ENCODE measurements at places on chromosomes 12 and 14. TPM values are rescaled to one million over a fixed set of nuclear protein-coding genes. Genes with fewer than 3 reads are reported as not detected.

DNA sequence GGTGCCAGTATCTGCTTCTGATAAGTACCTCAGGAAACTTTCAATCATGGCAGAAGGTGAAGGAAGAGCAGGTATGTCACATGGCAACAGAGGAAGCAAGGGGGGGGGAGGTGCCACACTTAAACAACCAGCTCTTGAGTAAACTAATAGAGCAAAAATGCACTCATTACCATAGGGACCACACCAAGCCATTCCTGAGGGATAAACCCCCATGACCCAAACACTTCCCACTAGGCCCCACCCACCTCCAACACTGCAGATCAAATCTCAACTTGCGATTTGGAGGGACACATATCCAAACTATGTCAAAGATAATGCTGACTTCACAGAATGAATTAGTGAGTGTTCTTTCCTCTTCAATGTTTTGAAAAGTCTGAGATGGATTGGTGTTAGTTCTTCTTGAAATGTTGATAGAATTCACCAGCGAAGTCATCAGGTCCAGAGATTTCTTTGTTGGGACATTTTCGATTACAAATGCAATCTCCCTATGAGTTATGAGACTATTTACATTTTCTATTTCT is 16.6 kb downstream of the TFCP2 start:
- no peaks in the 10 kb centered on the region for H3K4me1 ChIP-seq
- DNase-seq, result no peak
- H3K4me3 ChIP-seq, result no peak overlapping the region
- no peak overlapping the region for H3K27ac ChIP-seq

- peaks cover 4% of the 10 kb centered on the region for H3K36me3 ChIP-seq
- DNase-seq, result no peak
- H3K27me3 ChIP-seq, result no peaks in the 10 kb centered on the region
- no peak overlapping the region for H3K4me3 ChIP-seq
- peak overlapping the region; percentile 11 for H3K27ac ChIP-seq
These were observed 89.2 kb downstream of the SPPL3 start for GRCh38 chr12:120814903-120815429.

- no peak for DNase-seq
- H3K27ac ChIP-seq, result no peak overlapping the region
- H3K4me3 ChIP-seq, result no peak overlapping the region
- H3K36me3 ChIP-seq, result no peaks in the 10 kb centered on the region
- no peaks in the 10 kb centered on the region for H3K27me3 ChIP-seq
- H3K4me1 ChIP-seq, result peaks cover 32% of the 10 kb centered on the region
These were observed 176.0 kb upstream of the DYRK2 start for GRCh38 chr12:67472539-67472938.

GRCh38 chr12:71890475-71890874 is 48.2 kb upstream of the TPH2 start:
- no peak for DNase-seq
- H3K27me3 ChIP-seq, result no peaks in the 10 kb centered on the region
- H3K27ac ChIP-seq, result no peak overlapping the region
- H3K4me3 ChIP-seq, result no peak overlapping the region
- H3K36me3 ChIP-seq, result peaks cover 6% of the 10 kb centered on the region

GRCh38 chr12:51214895-51215294 is 3.0 kb downstream of the POU6F1 start:
- peaks cover 14% of the 10 kb centered on the region for H3K4me1 ChIP-seq
- no peak for DNase-seq
- no peak overlapping the region for H3K4me3 ChIP-seq
- no peaks in the 10 kb centered on the region for H3K36me3 ChIP-seq
- no peak overlapping the region for H3K27ac ChIP-seq
- H3K27me3 ChIP-seq, result no peaks in the 10 kb centered on the region

CPNE6 gene
- polyA plus RNA-seq, result 0.96 TPM

GARIN6 gene
- not detected for polyA plus RNA-seq

SRRM4 gene
- polyA plus RNA-seq, result 0.46 TPM

DNA sequence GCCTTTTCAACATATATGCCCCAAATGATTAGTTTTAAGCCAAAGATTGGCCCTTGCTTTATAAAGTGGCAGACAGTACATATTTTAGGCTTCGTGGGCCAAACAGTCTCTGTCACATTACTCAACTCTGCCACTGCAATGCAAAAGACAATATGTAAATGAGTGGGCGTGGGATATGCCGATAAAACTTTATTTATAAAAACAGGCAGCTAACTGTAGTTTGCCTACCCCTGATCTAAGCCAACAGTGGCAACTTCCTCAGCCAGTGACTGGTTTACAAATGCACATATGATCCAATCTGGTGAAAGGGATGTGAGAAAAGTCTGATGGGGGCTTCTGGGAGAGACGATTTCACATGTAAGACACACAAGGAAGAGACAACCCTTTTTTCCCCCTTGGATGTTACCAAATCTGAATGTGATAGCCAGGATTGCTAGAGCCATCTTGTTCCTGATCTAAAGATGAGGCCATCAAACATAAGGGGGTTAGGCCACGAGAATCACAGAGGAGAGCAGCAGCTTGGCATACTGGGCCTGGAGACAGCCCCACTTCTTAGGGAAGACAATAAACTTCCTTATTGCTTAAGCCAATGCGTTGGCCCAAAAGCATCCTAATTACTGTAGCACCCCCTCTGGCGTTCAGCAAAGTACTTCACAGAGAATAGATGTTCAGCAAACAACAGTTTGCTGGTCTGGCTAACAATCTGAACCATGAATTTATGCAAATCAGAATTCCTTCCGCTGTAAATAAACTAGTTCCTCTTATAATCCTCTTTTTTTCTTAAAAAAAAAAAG is 75.2 kb upstream of the TMCC3 start:
- no peaks in the 10 kb centered on the region for H3K4me1 ChIP-seq
- no peaks in the 10 kb centered on the region for H3K36me3 ChIP-seq
- H3K27me3 ChIP-seq, result no peaks in the 10 kb centered on the region
- no peak overlapping the region for H3K4me3 ChIP-seq

C14orf180 gene
- polyA plus RNA-seq, result 19.7 TPM

- no peak for DNase-seq
- H3K4me3 ChIP-seq, result no peak overlapping the region
- no peaks in the 10 kb centered on the region for H3K36me3 ChIP-seq
- no peak overlapping the region for H3K27ac ChIP-seq
These were observed 52.0 kb upstream of the SYNE2 start for GRCh38 chr14:63800651-63801375.

DNA sequence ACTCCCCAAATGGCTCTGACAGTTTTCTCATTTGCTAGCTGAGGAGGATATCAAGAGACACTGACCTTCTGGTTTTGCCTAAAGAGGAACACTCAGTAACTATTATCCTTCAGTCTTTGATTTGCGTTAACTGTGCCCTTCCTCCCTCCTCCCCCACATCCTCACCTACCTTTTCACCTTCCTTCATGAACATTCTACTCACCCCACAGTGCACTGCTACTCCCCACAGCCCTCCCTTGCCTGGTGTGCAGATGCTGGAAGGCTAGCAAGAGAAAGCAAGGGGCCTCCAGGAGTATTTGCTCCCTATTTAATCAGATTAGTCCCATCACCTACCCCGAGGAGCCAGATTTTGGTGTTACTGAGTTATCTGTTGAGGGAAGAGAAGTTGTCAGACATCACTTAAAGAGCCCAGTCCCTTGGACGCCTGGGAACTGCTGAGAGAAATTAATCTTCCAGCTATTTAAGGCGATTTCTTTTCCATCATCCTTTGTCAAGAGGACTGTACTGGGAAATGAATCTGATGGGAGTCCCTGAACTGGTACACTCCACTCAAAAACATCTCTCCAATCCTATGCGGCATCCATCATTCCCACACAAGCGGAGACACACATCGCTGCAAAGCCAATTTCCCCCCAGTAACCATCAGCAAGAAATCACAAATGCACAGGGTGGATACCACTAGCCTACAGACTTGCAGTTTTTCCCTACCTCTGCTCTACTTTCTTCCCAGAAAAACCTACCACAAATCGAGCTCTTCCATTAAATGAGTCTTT is 11.5 kb downstream of the PSMB5 start:
- peak overlapping the region; percentile 39 for H3K27ac ChIP-seq
- H3K27me3 ChIP-seq, result no peaks in the 10 kb centered on the region
- H3K4me1 ChIP-seq, result peaks cover 4% of the 10 kb centered on the region
- H3K4me3 ChIP-seq, result no peak overlapping the region

- no peak overlapping the region for H3K27ac ChIP-seq
- DNase-seq, result peak; percentile 58
- H3K4me3 ChIP-seq, result no peak overlapping the region
These were observed 62.5 kb upstream of the PTPRR start for GRCh38 chr12:70982991-70983390.

GRCh38 chr14:21038441-21039422 is 3.4 kb upstream of the RNASE7 start:
- peaks cover 20% of the 10 kb centered on the region for H3K4me1 ChIP-seq
- H3K27me3 ChIP-seq, result no peaks in the 10 kb centered on the region
- peak; percentile 94 for DNase-seq

GRCh38 chr14:73460691-73461127 is 2.4 kb upstream of the NUMB start:
- H3K4me3 ChIP-seq, result no peak overlapping the region
- peaks cover 50% of the 10 kb centered on the region for H3K4me1 ChIP-seq

KRT79 gene
- not detected for polyA plus RNA-seq

MEG3 gene
- polyA plus RNA-seq, result not detected

GRCh38 chr12:117155278-117156060 is 34.8 kb downstream of the FBXO21 start:
- peak; percentile 22 for DNase-seq
- no peak overlapping the region for H3K4me3 ChIP-seq
- H3K36me3 ChIP-seq, result peaks cover 37% of the 10 kb centered on the region
- no peak overlapping the region for H3K27ac ChIP-seq

GRCh38 chr12:65881348-65881961 is 57.2 kb downstream of the HMGA2 start:
- H3K27ac ChIP-seq, result peak overlapping the region; percentile 19
- H3K27me3 ChIP-seq, result no peaks in the 10 kb centered on the region
- H3K4me1 ChIP-seq, result peaks cover 23% of the 10 kb centered on the region
- peak; percentile 84 for DNase-seq

- H3K27me3 ChIP-seq, result no peaks in the 10 kb centered on the region
- no peaks in the 10 kb centered on the region for H3K36me3 ChIP-seq
- no peak overlapping the region for H3K4me3 ChIP-seq
These were observed 26.2 kb upstream of the TBX3 start for GRCh38 chr12:114710151-114710550.

DNA sequence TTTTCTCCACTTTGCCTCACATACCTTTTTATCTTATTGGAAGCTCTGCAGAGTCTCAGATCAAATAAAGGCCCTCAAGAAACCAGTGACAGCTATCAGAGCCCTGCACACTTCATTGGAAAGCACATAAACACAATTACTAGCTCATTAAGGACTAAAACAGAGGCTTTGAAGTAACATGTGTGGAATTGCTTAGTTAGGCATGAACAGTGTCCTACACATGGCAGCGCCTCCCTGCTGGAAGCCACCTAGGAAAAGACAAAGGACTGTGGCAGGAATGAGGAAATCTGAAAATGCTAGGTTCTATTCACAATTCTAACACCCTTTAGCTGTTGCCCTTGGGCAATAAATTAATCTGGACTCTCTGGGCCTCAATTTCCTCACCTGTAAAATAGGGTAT is 89.4 kb downstream of the SUDS3 start:
- H3K27me3 ChIP-seq, result no peaks in the 10 kb centered on the region
- no peaks in the 10 kb centered on the region for H3K36me3 ChIP-seq
- DNase-seq, result no peak
- H3K4me3 ChIP-seq, result no peak overlapping the region

GRCh38 chr12:6229224-6230218 is 29.3 kb downstream of the CD9 start:
- no peak overlapping the region for H3K4me3 ChIP-seq
- H3K27me3 ChIP-seq, result no peaks in the 10 kb centered on the region
- DNase-seq, result no peak
- peak overlapping the region; percentile 59 for H3K27ac ChIP-seq

DNA sequence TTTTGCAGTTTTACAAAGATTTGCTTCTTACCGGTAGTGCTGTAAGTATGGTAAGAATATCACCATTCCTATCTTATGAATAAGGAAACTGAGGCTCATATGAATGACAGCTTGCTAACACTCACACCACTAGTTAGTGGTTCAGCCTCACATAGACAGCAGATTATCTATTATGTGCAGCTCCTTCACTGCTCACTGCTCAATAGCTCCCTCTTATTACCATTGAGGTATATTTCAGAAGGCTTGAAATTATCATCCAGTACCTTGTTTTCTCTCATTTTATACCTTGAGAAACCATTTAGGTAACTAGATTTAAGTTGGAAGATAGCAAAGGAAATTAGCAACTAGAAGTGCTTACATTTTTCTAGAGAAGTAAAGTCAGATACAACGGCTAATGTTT is 15.5 kb downstream of the RIC8B start:
- H3K36me3 ChIP-seq, result peaks cover 7% of the 10 kb centered on the region
- H3K27ac ChIP-seq, result no peak overlapping the region
- H3K4me3 ChIP-seq, result no peak overlapping the region

- H3K36me3 ChIP-seq, result no peaks in the 10 kb centered on the region
- peak; percentile 33 for DNase-seq
- H3K27ac ChIP-seq, result no peak overlapping the region
- H3K27me3 ChIP-seq, result no peaks in the 10 kb centered on the region
- no peak overlapping the region for H3K4me3 ChIP-seq
These were observed 10.0 kb downstream of the PGF start for GRCh38 chr14:74945261-74945851.

PRB2 gene
- not detected for polyA plus RNA-seq

C1RL gene
- 14.3 TPM for polyA plus RNA-seq

- H3K4me3 ChIP-seq, result no peak overlapping the region
- no peaks in the 10 kb centered on the region for H3K27me3 ChIP-seq
- DNase-seq, result peak; percentile 81
- peaks cover 22% of the 10 kb centered on the region for H3K4me1 ChIP-seq
- H3K27ac ChIP-seq, result peak overlapping the region; percentile 90
These were observed 12.9 kb upstream of the MSI1 start for GRCh38 chr12:120381752-120382419.

DNA sequence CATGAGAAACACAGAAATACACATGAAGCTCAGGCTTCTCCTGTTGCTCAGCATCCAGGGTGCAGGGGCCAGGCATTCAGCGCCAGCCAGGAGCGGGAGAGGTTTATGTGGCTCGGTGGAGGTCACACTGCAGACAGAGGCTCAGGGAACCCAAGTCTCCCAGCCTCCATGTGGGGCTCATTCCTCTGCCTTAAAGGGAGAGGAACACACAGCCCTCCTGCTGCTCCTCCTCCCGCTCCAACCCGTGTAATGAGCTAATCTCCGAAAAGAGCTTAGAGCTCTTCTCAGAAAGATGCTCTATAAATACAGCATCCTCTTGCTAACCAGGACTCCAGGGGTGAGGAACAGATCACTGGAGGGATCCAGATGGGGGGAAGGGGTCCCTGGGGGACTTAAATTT is 28.2 kb downstream of the FGF6 start:
- H3K36me3 ChIP-seq, result no peaks in the 10 kb centered on the region
- no peak for DNase-seq
- peaks cover 20% of the 10 kb centered on the region for H3K4me1 ChIP-seq
- no peak overlapping the region for H3K27ac ChIP-seq

- no peaks in the 10 kb centered on the region for H3K36me3 ChIP-seq
- no peak for DNase-seq
- no peaks in the 10 kb centered on the region for H3K4me1 ChIP-seq
- H3K27me3 ChIP-seq, result no peaks in the 10 kb centered on the region
- no peak overlapping the region for H3K4me3 ChIP-seq
These were observed 51.6 kb upstream of the ABCC9 start for GRCh38 chr12:21992823-21993222.

CHURC1 gene
- polyA plus RNA-seq, result 107 TPM

GRCh38 chr12:89927226-89927698 is 218.6 kb upstream of the ATP2B1 start:
- no peaks in the 10 kb centered on the region for H3K4me1 ChIP-seq
- DNase-seq, result no peak
- no peaks in the 10 kb centered on the region for H3K27me3 ChIP-seq
- no peak overlapping the region for H3K4me3 ChIP-seq
- no peaks in the 10 kb centered on the region for H3K36me3 ChIP-seq

Measured in cardiac muscle cell (in vitro differentiated cells and primary cell).